Breast epithelium (tissue), 4 donors: ENCODE measurements at places on chromosomes 13 and 19. TPM values are rescaled to one million over a fixed set of nuclear protein-coding genes. Genes with fewer than 3 reads are reported as not detected.

The APBA3 gene
- total RNA-seq: 24.0 TPM

The ZNF682 gene
- 3.3 TPM for total RNA-seq

The KLK14 gene
- total RNA-seq: not detected

The GIPR gene
- total RNA-seq: 4.8 TPM

The KL gene
- 4.3 TPM for total RNA-seq

The FAM83E gene
- total RNA-seq: 3.3 TPM

The TEKTIP1 gene
- not detected for total RNA-seq

DNA sequence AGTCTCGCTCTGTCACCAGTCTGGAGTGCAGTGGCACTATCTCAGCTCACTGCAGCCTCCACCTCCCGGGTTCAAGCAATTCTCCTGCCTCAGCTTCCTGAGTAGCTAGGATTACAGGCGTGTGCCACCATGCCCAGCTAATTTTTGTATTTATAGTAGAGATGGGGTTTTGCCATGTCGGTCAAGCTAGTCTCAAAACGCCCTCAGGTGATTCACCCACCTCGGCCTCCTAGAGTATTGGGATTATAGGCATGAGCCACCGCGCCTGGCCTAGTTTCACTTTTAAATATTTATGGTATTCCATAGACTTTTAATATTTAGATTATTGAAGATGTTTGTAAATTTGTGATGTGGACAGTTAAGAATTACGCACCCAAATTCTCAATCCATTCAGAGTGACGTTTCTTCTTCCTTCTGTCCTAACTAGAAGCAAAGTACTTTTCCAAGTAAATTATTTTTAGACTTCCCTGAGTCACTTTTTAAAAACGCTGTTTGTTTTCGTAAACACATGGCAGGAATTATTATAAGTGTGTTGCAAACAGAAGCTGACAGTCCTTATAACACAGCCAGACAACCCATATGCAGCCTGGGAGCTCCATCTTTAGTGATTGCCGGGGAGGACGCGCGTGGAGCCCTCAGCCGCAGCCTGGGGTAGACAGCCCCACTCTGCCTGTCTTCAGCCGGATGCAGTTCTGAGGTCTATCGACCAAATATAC lies 131.7 kb downstream of the ATP11A start:
- no peaks in the 10 kb centered on the region for H3K27me3 ChIP-seq
- H3K36me3 ChIP-seq: no peaks in the 10 kb centered on the region
- no peak overlapping the region for H3K4me3 ChIP-seq
- no peak for DNase-seq

DNA sequence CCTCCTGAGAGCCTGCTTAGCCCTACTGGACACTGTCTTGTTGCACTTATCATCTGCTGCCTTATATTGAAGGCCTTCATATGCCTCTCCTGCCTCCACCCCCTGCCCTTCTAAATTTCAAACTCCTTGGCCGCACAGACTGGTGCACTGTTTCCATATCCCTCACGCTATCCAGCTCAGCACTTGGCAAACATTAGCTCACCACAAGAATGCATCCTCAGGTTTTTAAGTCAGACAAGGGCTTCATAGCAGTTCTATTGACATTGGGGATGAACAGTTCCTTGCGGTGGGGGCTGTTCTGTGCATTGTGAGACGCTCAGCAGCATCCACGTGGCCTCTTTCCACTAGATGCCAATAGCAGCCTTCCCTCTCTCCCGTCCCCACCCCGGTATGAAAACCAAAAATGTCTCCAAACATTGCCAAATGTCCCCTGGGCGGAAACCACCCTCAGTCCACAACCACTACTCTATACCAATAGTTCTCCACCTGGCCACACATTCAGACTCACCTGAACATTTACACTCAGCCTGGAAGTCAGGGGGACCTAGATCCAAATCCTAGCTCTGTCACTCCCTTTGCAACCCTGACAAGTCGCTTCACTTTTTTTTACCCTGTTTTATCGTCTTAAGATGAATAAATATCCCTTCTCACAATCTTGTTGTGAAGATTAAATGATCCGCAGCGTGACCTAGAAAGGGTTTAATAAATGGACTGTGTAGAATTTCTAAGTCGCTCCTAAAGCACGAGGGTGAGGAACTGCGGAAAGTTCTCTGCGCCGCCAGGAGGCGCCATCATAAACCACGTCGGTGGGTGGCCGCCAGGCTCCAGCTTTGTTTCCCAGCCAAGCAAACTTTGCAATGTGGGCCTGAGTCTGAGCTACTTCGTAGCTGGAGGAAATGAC lies 3.6 kb upstream of the CEACAM3 start:
- no peaks in the 10 kb centered on the region for H3K36me3 ChIP-seq
- H3K4me3 ChIP-seq: no peak overlapping the region
- H3K4me1 ChIP-seq: no peaks in the 10 kb centered on the region
- DNase-seq: peak; percentile 47
- peak overlapping the region; percentile 31 for H3K27ac ChIP-seq

GRCh38 chr13:112366907-112367646 lies 9.1 kb upstream of the SPACA7 start:
- H3K36me3 ChIP-seq: no peaks in the 10 kb centered on the region
- no peak overlapping the region for H3K4me3 ChIP-seq
- no peaks in the 10 kb centered on the region for H3K27me3 ChIP-seq
- DNase-seq: no peak
- H3K27ac ChIP-seq: no peak overlapping the region

GRCh38 chr13:47945738-47946137 lies 55.3 kb downstream of the SUCLA2 start:
- no peaks in the 10 kb centered on the region for H3K4me1 ChIP-seq
- no peaks in the 10 kb centered on the region for H3K27me3 ChIP-seq
- no peak overlapping the region for H3K4me3 ChIP-seq
- DNase-seq: no peak
- H3K27ac ChIP-seq: no peak overlapping the region

DNA sequence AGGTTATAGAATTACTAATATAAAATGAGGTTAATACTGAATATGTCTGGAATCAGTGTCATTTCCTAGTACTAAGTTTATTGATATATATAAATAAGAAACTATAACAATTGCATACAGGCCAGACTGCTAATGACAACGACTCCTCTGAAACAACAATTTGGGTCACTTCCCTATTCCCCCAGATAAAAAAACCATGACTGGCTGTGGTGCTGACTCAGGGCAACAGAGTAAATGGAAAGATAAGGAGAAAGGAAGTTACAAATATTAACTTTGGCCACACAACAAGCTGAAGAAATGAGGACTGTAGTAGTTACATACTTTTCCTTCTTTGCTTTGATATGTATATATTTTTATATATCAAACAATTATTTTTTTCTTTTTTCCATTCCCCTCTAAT lies 263.7 kb upstream of the PCDH9 start:
- H3K36me3 ChIP-seq: no peaks in the 10 kb centered on the region
- no peak for DNase-seq
- H3K27ac ChIP-seq: no peak overlapping the region
- H3K4me3 ChIP-seq: no peak overlapping the region
- no peaks in the 10 kb centered on the region for H3K27me3 ChIP-seq

DNA sequence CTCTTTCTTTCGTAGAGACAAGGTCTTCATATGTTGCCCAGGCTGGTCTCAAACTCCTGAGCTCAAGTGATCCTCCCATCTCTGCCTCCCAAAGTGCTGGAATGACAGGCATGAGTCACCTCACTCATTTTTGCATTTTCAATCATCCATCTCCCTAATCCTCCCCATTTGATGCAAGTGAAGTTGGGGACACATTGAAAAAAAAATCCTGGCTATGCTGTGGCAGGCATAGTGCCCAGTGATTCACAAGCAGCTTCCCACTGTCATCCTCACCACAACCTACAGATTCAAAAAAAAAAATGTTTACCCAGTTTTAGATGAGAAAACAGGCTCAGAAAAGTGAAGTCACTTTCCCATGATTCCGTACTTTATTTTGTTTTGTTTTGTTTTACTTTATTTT lies 44.7 kb upstream of the USP29 start:
- H3K36me3 ChIP-seq: no peaks in the 10 kb centered on the region
- H3K4me3 ChIP-seq: no peak overlapping the region
- H3K27ac ChIP-seq: no peak overlapping the region
- DNase-seq: no peak

- no peak overlapping the region for H3K4me3 ChIP-seq
- no peaks in the 10 kb centered on the region for H3K4me1 ChIP-seq
- no peaks in the 10 kb centered on the region for H3K27me3 ChIP-seq
- peak overlapping the region; percentile 53 for H3K27ac ChIP-seq
Observed at GRCh38 chr19:35011737-35012682, 11.9 kb downstream of the GRAMD1A start.

DNA sequence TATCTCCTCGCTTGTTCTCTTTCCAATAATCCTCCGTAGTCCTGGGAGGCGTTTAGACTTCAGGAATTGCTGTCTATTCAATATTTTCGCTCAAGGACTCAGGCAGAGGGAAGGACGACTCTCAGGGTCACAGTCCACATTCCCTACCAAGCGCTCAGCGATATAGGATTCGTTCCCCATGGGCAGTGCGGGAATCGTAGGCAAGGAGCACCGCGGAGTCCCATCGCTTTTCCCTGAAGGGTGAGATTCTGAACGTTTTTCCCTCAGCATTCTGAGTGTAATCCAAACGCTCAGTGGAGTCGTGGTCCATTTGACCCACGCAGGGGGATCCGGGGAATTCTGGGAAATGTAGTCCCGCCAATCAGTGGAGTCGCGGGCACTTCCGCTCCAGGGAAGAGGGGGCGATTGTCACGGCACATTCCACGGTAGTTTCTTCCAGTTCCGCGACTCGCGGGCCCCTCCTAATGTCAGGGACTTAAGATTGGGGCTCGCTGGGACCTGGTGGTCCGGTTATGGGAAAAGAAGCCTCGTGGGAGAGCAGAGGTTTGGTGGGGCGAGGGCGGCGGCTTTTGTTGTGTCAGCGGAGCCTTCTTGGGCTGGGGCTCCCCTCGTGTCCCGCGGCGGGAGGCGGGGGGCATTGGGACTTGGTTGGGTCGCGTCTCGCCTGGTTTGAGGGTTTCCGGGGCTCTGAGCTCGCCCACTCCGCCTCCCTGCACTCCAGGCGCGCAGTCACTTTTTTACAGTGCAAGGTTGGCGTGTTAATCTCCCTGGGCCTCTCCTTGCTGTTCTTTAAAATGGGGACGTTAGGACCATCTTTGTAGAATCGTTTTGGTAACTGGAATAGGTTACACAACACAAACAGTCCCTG lies at the start of gene ZNF234:
Gene ZNF234, plus strand, starts transcription at position 364 of the 868 bp plus-strand sequence. CDS start 3,079 bp downstream, outside the sequence.
- no peaks in the 10 kb centered on the region for H3K27me3 ChIP-seq
- peak within 1 kb of the TSS; percentile 88 for H3K27ac ChIP-seq
- peak within 1 kb of the TSS; percentile 90 for H3K4me3 ChIP-seq
- no peaks in the 10 kb centered on the region for H3K36me3 ChIP-seq
- DNase-seq: peak; percentile 57
- H3K4me1 ChIP-seq: no peaks in the 10 kb centered on the region

- H3K4me1 ChIP-seq: no peaks in the 10 kb centered on the region
- H3K27ac ChIP-seq: no peak overlapping the region
- no peaks in the 10 kb centered on the region for H3K27me3 ChIP-seq
- no peaks in the 10 kb centered on the region for H3K36me3 ChIP-seq
- no peak overlapping the region for H3K4me3 ChIP-seq
Observed at GRCh38 chr19:39679791-39680168, 24.1 kb downstream of the LGALS16 start.

GRCh38 chr13:22489771-22490170 lies 691.0 kb upstream of the SGCG start:
- no peak overlapping the region for H3K4me3 ChIP-seq
- no peaks in the 10 kb centered on the region for H3K4me1 ChIP-seq
- no peaks in the 10 kb centered on the region for H3K36me3 ChIP-seq
- H3K27ac ChIP-seq: no peak overlapping the region
- H3K27me3 ChIP-seq: no peaks in the 10 kb centered on the region

DNA sequence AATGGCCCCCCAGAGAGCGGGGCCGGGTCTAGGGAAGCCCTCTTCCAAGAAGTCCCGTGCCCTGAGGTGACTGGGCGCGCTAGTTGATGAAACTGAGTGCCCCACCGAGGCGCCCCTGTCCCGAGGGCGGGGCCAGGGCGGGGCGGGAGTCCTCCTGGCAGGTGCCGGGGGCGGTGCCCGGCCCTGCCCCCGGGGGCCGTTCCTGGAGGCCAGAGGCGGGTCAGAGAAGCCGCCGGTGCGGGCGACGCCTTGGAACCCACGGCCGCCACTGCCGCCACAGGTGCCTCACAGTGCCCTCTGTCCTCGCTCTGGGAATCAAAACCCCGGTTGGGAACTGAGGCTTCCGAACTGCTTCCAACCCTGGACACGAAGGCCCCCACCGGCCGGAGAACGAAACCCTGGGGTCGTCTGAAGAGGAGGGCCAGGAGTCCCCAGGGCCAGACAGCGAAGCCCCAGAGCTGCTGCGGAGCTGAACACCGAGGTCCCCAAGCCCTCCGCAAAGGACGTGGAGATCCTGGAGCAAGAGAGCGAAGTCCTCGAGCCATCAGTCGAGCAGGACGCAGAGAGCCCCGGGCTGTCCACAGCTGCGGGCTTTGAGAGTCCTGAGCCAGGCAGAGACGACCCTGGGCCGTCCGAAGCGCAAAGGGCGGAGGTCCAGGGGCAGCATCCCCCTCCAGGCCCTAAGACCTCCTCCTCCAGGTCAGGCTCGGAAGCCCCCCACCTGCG lies at the start of gene MISP3:
Gene MISP3, plus strand, starts transcription at position 252 of the 726 bp plus-strand sequence. CDS start 524 bp downstream, outside the sequence.
- peak within 1 kb of the TSS; percentile 93 for H3K27ac ChIP-seq
- no peaks in the 10 kb centered on the region for H3K36me3 ChIP-seq
- H3K4me1 ChIP-seq: no peaks in the 10 kb centered on the region

GRCh38 chr13:27482983-27483382 lies 32.6 kb upstream of the MTIF3 start:
- no peaks in the 10 kb centered on the region for H3K36me3 ChIP-seq
- no peaks in the 10 kb centered on the region for H3K4me1 ChIP-seq
- H3K4me3 ChIP-seq: no peak overlapping the region
- H3K27ac ChIP-seq: no peak overlapping the region
- H3K27me3 ChIP-seq: no peaks in the 10 kb centered on the region

- no peak overlapping the region for H3K4me3 ChIP-seq
- peaks cover 3% of the 10 kb centered on the region for H3K36me3 ChIP-seq
- no peaks in the 10 kb centered on the region for H3K4me1 ChIP-seq
- DNase-seq: no peak
- H3K27me3 ChIP-seq: no peaks in the 10 kb centered on the region
Observed at GRCh38 chr13:75296641-75297040, 185.3 kb downstream of the TBC1D4 start.

DNA sequence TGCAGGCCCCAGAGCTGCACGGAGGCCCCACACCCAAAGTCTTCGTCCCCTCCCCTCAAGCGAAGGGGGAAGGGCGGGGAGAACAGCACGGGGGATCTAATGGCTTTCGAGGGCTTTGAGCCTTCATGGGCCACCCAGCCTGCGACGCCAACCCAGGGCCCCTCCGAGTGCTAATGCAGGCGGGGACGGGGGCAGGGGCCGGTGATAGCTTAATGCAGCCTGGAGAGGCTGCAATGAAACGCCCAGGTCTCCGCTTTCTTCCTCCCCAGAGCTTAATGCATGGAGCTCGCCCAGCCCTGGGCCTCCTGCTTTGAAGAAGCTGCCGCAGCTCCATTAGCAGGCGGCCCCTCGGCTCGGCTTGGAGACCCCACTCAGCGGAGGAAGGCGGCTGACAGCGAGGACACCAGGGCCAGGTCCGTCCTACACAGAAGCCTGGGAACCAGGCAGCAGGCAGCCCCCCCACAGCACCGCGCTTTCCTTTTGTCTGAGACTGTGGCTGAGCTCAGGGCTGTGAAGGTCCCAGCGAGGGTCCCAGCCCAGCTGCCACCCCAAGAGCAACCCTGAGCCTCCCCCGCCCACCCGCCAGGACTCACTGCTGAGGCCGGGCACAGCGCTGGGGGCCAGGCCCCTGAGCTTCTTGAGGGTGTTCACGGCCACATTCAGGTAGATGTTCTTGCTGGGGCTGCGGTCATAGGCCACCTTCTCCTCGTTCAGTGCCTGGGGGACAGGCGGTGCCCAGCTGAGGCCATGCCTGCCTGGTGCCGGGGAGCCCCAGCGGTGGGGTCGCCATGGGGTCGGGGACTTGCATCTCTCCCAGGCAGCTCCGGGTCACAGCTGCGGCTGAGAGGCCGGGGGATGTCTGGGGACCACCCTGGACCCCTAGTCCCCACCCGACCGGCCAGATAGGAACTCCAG lies 7.5 kb upstream of the ATP8B3 start:
- no peak for DNase-seq
- no peak overlapping the region for H3K27ac ChIP-seq
- H3K36me3 ChIP-seq: peaks cover 19% of the 10 kb centered on the region
- no peak overlapping the region for H3K4me3 ChIP-seq
- H3K4me1 ChIP-seq: no peaks in the 10 kb centered on the region
- H3K27me3 ChIP-seq: no peaks in the 10 kb centered on the region
